ENCODE measurements at places on chromosomes 2 and 18.

GRCh38 chr2:158144914-158145625 is 43.4 kb downstream of the UPP2 start:
- no peak for DNase-seq

DNA sequence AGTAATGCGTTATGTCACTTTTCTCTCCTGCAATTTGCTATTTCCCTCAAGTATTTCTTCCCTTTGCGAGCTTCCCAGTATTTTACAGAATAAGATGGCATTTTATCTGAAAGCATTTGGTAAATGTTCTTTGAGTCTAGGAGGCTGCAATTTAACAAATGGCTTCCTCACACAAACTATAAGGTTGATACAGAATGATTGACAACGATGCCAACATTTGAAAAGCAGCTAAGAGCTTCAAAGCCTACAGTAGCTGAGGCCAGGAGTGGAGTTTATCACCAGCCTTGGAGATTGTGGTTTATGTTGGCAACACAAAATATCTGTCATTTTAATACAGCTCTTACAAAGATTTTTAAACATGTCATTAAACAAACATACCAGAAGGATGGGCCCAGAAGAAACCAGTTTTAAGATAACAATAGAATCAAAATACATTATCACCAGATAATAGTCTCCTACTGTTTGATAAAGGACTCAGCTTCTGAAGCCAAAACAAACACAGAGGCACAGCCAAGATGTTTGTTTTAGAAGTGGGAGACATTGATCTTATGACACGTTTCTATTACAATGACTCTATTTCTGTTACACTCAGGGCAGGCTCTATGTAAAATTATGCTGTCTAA is 711.4 kb upstream of the ACVR2A start:
- DNase-seq = no peak

DNA sequence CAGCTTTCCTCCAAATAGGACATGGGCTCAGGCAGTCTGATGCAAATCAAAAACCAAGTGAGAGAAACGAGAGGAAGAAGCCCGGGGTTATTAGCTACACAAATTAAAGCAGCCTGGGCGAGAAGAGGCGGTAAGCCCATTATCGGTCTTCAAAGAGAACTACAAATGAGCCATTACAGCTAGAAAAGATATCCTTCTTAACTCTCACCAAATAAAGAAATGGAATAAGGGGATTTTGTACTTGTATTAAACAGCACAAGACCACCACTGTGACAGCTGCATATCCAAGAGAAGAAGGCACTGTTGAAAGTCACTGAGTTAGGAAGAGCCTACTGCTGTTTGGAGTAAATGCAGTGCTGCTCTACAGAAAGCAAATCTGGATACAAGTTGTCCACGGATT is 32.6 kb downstream of the STAT1 start:
- no peak for DNase-seq

GRCh38 chr18:58025733-58026132 is 18.3 kb upstream of the NEDD4L start:
- DNase-seq = no peak

GRCh38 chr2:27962006-27962405 is 71.5 kb downstream of the BABAM2 start:
- DNase-seq = no peak

GRCh38 chr2:1613731-1614354 is 130.5 kb downstream of the PXDN start:
- DNase-seq = no peak

GRCh38 chr2:214542295-214542694 is 131.4 kb downstream of the VWC2L start:
- DNase-seq = no peak

DNA sequence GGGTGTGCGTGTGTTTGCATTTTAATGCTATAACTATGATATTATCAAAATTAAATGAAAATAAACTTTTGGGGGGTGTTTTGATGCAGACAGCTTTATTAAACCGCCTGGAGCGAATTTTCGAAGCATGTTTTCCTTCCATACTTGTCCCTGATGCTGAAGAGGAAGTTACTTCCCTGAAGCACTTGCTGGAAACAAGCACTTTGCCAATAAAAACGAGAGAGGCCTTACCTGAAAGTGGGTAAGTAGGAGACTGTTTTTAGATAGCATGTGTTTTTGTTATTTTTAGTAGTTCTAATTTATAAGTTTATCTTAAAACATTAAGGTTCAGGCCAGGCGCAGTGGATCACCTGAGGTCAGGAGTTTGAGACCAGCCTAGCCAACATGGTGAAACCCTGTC is 43.3 kb downstream of the AFTPH start:
- DNase-seq = no peak
